ENCODE measurements at places on chromosomes 12 and 14.

DNA sequence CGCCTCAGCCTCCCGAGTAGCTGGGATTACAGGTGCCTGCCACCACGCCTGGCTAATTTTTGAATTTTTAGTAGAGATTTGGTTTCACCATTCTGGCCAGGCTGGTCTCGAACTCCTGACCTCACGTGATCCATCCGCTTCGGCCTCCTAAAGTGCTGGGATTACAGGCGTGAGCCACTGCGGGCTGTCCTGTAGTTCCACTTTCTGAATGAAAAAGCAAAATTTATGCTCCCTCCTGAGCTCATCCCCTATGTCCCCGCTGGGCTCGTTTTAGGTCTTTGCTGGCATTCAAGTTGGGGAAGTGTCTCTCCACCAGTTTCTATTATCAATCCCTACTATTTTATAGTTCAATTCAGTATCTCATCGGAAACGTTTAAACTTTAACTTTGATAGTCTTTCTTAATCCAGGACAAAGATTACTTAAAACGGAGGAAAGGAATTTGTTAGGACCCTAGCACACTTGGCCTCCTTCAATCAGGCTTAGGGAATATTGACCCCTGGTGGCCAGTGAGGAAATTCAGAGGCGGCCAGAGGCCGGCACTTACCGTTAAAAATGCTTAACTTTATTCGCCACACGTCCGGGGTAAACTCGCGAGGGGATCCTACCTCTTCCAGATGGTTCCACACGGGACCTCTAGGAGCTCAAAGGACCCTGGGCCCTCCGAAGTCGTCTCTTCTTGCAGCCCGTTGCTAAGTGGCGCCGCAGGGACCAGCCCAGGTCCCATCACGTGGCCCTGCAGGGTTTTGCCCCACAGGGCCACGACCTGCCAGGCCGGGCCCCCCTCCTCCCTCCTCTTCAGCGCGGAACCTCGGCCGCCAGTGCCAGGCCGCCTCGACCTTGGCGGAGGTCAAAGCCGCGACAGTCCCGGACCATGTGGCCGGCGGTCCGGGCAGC is 11.4 kb upstream of the DNAL1 start:
- DNase-seq = peak; percentile 68

DNA sequence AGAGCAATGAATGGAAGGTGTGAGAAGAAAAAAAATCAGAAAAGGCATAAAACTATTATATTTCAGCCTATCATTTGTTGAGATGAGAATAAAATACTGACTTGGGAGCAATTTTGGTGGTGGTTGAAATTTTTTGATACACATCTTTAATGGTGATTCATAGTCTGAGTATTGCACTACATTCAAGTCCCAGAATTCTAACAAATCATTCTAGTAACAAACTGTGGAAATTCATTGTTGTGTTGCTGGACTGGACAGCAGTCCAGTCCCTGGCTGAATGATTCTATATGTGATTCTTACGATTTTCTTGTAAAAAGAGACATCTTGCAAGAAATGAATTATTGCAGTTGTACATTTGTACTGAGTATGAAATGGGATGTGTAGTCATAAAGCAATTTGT is 268.6 kb downstream of the TRHDE start:
- DNase-seq = no peak

DNA sequence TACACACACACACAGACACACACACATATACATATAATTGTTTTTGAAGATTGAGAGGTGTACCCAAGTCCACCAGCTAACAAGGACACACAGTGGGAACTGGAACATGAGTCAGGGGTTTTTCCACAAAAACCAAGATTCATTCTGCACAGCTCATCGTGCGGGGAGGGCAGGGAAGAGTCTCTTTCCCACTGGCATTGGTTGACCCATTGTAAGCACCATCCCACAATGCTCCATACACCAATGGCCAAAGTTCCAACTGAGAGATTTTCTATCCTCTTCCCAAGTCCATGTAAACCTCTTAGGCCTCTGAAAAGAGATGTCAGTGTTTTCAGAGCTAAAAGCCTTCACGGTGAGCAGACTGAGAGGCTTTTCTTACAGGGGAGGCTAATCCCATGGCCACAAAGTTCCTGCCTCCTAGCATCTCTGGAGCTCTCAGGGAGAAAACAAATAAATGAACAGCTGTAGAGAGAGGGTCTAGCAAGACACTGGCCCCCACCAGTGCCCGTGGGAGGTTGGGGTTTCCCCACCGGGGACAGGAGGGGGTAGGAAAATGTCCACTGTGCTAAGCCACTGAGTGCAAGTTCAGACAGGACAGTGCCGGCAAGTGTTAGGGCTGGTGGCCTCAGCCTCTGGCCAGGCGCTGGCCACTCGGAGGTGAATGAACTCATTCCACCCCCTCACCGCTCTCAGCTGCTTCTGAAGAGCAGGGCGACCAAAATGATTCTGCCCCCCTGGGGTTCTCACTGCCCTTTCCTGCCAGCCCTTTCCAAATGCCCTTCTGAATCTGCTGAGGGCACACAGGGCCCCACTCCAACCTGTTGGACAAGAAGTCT is 21.5 kb upstream of the TC2N start:
- no peak for DNase-seq

GRCh38 chr14:90319634-90320541 is 11.9 kb downstream of the NRDE2 start:
- no peak for DNase-seq

DNA sequence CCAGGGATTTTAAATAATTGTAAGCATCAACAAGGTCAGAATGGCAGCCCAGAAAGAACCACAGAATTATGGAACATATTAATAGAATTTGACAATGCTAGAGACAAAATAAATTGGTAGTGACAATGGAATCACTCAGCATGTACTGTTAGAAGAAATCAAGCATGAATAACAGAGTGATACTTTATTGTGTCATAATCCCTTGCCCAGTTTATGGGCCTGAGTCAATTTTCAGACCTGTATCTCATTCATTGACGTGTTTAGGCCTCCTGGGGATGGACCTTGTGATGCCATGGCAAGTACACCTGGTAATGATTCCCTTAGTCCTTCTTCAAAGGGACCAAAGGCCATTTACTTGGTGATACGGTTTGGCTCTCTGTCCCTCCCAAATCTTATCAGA is 12.8 kb upstream of the CCDC91 start:
- DNase-seq = no peak

DNA sequence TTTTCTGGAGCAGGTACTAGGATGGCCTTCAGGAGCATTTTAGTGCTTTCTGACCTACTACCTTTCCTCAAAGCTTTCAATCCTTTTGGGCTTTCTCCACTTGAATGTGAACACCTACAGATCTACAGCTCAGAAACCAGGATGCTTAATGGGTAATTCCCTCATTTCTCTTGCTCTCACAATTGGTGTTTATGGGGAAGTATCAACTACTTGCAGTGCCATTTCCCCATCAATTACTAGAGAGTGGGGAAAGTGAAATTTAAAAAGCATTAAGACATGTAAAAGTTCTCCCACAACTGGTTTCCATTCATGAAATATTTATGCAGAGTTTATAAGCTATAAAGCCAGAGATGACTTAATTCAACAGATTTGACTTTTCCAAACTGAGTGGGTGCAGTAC is 2.1 kb upstream of the YY1 start:
- no peak for DNase-seq

- DNase-seq = no peak
These were observed 948.1 kb downstream of the TMTC2 start for GRCh38 chr12:83634726-83635267.

DNA sequence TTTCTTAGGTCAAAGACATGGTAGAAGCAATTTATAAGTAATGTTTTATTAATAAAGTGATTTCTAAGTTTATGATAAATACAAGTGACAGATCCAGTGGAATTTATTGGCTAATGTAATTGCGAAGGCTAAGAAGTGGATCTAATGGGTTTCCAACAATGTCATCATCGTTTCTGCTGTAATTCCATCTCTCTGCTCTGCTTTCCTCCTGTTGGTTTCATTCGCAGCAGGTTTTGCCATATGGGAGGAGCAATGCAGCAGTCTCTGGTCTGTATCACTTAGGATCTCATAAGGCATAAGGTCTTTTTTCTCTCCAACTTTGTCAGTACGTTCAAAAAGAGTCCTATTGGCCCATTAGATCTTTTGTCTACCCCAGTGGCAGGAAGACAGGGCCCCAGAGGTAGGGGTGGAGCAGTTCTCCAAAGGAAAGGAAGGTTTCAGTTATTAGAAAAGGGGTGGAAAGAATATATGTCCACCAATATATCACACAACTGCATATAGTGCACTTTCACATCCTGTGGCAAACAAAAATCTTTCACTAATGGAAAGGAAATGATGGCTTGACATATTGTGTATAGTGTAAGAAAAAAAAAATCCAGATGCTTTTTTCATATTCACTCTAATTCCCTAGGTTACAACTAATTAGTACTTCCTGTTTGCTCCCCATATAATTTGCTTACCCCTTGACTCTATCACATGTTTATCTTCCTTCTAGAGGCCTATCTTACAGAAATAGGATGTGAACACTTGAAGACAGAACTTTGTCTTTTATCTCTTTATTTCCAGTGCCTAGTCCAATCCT is 451.3 kb downstream of the ZFP36L1 start:
- DNase-seq = no peak

GRCh38 chr12:118432812-118433545 is 56.6 kb downstream of the SUDS3 start:
- DNase-seq = no peak

GRCh38 chr12:28777603-28778365 is 371.3 kb upstream of the FAR2 start:
- DNase-seq = no peak

DNA sequence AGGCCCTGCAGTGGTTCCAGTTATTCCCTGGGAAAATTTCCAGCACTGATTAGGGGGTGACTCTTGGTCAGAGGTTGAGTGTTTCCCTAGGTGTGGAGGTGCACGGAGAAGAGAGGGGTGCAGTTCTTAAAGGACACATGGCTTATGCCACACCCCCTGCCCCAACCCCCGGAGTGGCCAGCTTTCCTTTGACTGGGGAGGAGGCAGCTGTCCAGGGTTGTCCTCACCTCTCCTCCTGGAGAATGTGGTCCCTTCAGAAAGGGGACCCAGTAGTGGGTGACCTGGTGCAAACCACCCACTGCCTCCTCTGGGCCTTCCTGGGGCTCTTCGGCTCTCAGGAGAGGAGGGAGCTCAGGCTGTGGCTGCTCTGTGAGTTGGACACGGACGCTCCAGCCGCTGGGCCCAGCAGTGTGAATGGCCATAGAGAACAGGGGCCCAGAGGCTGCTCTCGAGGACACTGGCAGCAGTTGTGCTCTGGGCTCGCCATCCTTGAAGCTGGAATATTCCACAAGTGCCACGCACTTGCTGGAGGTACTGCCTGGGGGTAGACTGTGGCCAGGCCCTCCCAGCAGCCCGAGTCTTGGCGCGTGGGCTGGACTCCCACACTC is 13.6 kb downstream of the PACS2 start:
- no peak for DNase-seq

GRCh38 chr14:51668870-51669269 is 17.2 kb downstream of the FRMD6 start:
- no peak for DNase-seq

DNA sequence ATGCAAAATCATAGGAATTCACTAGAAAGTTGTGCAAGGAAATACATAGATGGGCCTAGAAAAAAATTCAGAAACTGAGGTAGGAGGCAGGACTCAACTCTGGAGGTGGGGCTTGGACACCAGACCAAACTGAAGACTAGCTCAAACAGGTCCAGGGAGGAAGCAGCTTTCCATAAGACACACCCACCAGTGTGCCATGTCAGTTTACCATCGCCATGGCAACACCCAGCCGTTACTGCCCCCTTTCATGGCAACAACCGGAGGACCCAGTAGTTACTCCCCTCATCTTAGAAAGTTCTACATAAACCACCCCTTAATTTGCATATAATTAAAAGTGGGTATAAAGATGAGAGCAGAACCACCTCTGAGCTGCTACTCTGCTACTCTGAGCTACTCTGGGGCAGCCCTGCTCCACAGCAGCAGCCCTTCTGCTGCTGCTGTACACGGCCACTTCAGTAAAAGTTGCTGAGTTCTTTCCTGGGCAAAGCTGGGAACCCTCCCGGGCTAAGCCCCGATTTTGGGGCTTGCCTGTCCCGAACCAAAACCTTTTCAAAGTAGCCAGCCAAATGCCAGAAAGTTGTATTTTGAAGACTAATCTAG is 30.8 kb upstream of the NINJ2 start:
- DNase-seq = no peak

GRCh38 chr12:25496098-25496587 is 56.9 kb downstream of the LMNTD1 start:
- no peak for DNase-seq

GRCh38 chr12:66688846-66689439 is 10.1 kb upstream of the GRIP1 start:
- no peak for DNase-seq

DNA sequence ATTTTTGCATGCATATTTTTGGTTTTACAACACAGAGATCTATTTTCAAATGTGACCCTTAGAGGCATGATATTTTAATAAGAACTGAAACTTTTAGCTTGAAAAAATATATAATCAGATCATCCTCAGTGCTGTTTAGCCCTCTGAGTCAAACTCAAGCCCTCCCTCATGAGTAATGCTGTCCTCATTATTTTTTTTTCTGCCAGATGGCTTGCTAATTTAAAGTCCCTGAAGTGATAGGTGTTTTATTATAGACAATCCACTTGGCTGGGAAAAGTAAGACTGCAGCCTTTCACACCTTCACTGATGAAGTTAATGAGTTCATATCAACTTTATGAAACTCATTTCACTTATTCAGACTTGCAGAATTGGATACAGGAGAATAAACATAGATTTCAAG is 227.7 kb downstream of the SLC16A7 start:
- DNase-seq = no peak

DNA sequence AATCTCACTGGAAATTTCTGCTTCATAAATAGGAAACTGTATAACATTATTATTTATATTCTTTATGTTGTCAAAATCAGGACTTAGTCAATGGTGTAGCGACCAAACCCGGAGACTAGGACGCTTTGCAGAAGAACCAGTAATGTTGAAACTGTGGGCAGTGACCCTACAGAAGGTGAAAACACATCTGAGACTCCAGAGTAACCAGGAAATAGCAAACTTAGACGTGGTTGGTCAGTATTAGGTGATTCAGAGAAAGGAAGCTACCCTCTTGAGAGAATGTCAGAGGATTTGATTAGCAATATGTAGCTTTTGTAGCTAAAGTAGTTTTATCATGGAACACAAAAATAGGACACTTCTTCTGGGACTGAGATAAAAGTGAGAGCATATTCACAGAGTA is 381.9 kb downstream of the SLC16A7 start:
- no peak for DNase-seq

DNA sequence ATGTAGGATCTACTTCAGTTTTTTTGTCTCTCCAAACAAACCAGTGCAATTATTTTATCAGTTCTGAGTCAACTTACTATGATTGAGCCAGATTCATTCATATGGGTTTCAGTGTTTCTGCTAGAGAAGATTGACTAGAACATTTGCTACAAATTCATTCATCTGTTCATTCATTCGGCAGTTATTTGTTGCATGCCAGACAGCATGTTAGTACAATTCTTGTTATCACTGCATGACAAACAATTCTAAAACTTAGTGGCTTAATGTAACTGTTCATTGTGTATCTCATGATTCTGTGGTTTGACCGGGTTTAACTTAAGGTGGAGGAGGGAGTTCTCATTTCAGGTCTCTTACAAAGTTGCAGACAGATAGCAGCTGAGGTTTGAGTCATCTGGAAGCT is 52.3 kb downstream of the POLR3B start:
- no peak for DNase-seq

Data from NCI-H1694 (cell line).